ENCODE measurements at places on chromosomes 5 and 9.

GRCh38 chr5:73125289-73125688 is 4.9 kb downstream of the TMEM171 start:
- no peak for DNase-seq

DNA sequence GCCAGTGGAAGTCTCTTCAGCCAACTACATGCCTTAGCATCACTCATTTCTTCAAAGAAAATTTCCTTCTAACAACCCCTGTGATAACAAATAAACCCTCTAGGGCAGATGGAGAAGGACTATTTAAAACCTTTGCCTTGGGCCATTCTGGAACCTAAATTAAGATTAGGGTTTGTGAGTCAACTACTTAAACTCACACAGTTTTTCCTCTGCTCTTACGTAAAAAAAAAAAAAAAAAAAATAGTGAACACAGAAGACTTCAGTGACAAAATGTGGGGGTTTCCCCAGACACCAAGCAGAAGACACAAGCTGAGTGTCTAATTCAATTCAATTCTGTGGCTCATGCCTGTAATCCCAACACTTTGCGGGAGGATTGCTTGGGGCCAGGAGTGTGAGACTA is 65.8 kb upstream of the ERCC6L2 start:
- DNase-seq: no peak

DNA sequence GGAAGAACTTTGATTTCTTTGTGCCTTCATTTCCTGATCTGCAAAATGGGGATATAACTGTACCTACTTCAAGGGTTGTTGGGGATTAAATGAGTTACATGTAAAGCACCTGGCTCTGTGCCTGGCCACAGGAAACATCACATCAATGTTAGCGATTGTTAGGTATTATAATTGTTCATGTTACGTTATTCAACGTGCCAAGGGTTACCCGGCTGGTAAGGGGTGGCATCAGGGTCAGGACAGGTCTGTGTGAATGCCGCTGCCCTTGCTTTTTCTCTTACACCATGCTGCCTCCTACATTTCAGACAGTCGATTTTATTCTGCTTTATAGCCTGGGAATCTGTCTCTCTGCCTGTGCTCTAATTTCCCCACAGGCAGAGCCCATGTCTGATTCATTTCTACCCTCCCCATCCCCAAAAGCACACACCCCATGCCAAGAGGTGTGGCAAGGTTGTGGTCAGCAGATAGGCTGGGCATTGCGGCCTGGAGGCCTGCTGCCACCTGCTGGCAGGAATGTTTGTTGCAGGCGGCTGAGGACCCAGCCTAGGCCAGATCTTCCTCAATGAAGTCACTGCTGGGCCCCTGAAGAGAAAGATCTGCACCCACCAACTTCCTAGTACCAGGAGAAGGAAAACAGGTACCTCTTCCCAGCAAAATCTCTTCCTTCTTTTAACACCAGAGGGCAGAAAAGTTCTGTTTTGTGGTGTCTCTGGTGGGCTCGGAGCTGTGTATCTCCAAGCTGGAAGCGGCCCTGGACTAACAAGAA is 5.3 kb downstream of the ANKS6 start:
- DNase-seq: peak; percentile 88

- no peak for DNase-seq
Observed at GRCh38 chr9:118686959-118687358, 682.3 kb downstream of the BRINP1 start.

GRCh38 chr5:123540534-123540933 is 28.6 kb downstream of the CSNK1G3 start:
- DNase-seq: no peak

Measured in sciatic nerve (tissue), 2 donors.